GM12878 (cell line): ENCODE measurements at places on chromosomes 13 and 19. TPM values are rescaled to one million over a fixed set of nuclear protein-coding genes. Genes with fewer than 3 reads are reported as not detected.

DNA sequence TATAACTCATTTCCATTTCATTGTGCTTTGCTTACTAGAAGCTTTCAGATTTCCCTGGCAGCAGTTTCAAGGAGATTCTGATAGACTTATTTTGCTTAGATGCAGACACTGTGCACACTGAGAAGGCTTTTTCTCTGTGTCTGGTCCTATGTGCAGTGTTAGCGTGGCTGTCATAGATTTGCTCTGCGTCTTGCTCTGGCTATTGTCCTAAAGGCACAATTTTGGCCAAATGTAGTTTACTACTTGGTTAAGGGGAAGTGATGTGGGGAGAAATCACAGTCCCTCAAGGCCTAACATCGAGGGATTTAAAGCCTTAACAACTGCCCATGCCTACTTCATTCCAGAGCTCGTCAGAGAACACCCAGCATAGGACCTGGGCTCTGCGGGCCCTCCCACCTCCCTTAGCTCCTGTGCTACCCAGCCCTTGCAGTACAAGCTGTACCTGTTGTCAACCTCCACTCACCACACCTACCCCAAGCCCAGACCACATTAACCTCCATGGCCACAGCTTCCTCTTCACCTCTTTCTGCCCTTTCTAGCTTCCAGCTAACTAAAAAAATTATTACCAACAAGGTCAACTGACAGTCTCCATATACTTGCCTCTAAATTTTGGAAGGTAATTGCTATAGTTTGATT lies 38.9 kb upstream of the KATNAL1 start:
- DNase-seq, result peak; percentile 64
- H3K27ac ChIP-seq, result no peak overlapping the region
- H3K27me3 ChIP-seq, result no peaks in the 10 kb centered on the region
- peaks cover 15% of the 10 kb centered on the region for H3K4me1 ChIP-seq
- no peaks in the 10 kb centered on the region for H3K36me3 ChIP-seq

GRCh38 chr13:41971848-41972247 lies 10.9 kb upstream of the VWA8 start:
- no peak overlapping the region for H3K4me3 ChIP-seq
- H3K4me1 ChIP-seq, result no peaks in the 10 kb centered on the region
- H3K27ac ChIP-seq, result no peak overlapping the region
- no peak for DNase-seq
- no peaks in the 10 kb centered on the region for H3K36me3 ChIP-seq

DNA sequence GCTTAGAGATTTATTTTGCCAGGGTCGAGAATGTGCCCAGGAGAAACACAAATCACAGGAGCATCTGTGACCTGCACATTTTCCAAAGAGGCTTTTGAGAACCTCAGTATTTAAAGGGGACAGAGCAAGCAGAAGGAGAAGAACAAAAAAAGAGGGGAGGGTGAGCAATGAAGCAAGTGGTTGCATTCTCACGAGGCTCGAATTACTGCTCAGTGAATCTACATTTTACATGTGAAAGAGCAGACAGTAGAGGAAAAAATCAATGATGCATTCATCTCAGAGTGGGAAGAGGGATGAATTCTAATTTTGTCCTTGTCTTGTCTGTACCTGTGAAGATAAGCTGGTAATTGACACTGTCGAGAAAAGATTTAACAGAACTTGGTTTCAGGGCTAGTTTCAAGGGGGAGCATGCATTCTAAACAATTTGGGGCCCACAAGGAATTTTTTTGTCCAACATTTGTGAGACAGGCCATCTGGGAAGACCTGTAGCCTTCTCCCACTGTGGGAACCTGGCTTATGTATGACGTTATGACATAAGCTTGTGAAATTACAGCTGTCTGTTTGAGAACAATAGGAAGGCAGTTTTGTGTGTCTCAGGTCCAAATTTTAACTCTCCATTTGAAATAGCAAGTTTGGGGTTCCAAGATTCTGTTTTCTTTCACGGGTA lies 855.1 kb downstream of the SLITRK5 start:
- H3K36me3 ChIP-seq, result no peaks in the 10 kb centered on the region
- H3K4me3 ChIP-seq, result no peak overlapping the region
- DNase-seq, result no peak
- no peak overlapping the region for H3K27ac ChIP-seq

GRCh38 chr13:103349211-103349980 lies 283.2 kb upstream of the SLC10A2 start:
- no peaks in the 10 kb centered on the region for H3K36me3 ChIP-seq
- no peaks in the 10 kb centered on the region for H3K27me3 ChIP-seq
- no peak overlapping the region for H3K4me3 ChIP-seq
- H3K4me1 ChIP-seq, result no peaks in the 10 kb centered on the region
- no peak for DNase-seq

DNA sequence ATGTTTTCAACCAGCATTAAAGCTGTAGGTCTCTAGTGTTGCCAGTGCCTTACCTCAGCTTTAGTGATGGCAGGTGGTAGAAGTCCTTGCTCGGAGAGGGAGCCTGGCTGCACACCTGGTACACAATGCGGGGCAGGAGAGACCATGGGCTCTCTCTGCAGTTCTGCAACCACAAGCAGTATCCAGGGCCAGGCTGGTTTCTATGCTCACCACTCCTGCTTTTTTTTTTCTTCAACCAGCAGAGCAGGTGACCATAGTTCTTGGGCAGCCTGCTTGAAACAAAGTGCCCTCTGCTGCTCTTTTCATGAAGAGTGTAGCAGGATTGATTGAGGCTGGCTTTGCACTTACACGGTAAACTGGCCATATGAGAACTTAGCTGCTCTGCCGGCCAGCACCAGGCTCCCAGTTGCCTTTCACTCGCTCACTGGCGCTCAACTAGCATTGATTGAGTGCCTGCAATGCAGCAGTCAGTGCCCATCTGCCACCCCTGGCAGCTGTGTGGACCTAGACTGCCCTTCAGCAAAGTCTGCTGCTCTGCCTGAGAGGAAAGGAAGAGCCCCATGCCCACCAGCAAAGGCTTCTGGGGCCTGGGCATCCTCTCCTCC lies 4.4 kb upstream of the CHAMP1 start:
- H3K27ac ChIP-seq, result no peak overlapping the region
- no peak for DNase-seq
- no peaks in the 10 kb centered on the region; the same call in 1 of the 2 replicates for H3K36me3 ChIP-seq
- H3K4me1 ChIP-seq, result peaks cover 5% of the 10 kb centered on the region; the same call in 1 of the 2 replicates

DNA sequence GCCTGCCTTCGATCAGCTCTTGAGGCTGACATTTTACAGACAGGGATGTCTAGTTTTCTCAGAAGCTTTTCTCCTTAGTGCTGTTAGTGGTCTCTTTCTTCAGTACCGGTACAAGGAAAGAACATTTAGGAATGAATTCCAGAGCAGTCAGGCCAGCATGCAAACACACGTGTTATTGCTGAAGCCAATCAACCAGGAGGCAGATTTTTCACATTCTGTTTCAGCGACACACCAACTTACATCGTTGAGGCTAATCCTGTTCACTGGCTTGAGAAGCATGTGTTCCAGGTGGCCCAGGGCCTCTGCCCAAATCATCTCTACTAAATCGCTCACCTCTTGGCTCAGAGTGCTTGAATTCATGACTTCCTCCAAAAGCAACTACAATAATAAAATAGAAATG lies 19.2 kb downstream of the PARP4 start:
- no peak for DNase-seq
- H3K4me3 ChIP-seq, result no peak overlapping the region
- H3K27me3 ChIP-seq, result no peaks in the 10 kb centered on the region
- peaks cover 22% of the 10 kb centered on the region for H3K36me3 ChIP-seq
- no peak overlapping the region for H3K27ac ChIP-seq

GRCh38 chr19:40640744-40641143 lies 39.6 kb downstream of the LTBP4 start:
- no peak for DNase-seq
- no peaks in the 10 kb centered on the region for H3K36me3 ChIP-seq
- H3K4me1 ChIP-seq, result peaks cover 5% of the 10 kb centered on the region; the same call in 1 of the 2 replicates
- H3K4me3 ChIP-seq, result no peak overlapping the region

- H3K27me3 ChIP-seq, result no peaks in the 10 kb centered on the region
- no peaks in the 10 kb centered on the region; the same call in 1 of the 2 replicates for H3K36me3 ChIP-seq
- H3K27ac ChIP-seq, result peak overlapping the region; percentile 95
- peaks cover 59% of the 10 kb centered on the region for H3K4me1 ChIP-seq
- no peak for DNase-seq
These were observed 28.4 kb downstream of the ARID3A start for GRCh38 chr19:954272-954671.

- no peak overlapping the region for H3K4me3 ChIP-seq
- no peaks in the 10 kb centered on the region for H3K27me3 ChIP-seq
- no peak overlapping the region for H3K27ac ChIP-seq
These were observed 230.1 kb downstream of the KCTD12 start for GRCh38 chr13:76656056-76656455.

DNA sequence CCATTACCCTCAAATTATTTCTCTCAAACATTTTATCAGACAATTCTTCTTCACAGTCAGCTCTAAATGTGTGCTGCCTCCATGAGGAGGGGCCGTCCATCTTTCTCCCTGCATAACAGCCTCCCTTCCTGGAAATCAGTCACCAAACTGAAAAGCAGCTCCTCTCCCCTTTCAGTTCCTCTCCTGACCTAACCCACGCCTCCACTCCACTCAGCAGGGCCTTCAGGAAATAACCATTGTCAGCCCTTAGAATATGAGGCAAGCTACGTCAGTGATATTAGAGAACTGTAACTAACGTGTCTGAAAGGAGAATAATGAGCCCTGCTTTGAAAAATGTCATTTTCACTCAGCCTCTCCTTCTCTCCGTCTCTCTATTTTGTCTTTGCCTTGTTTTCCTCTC lies 116.2 kb downstream of the OLFM4 start:
- no peaks in the 10 kb centered on the region for H3K4me1 ChIP-seq
- no peaks in the 10 kb centered on the region for H3K36me3 ChIP-seq
- no peak for DNase-seq
- H3K27ac ChIP-seq, result no peak overlapping the region
- no peaks in the 10 kb centered on the region for H3K27me3 ChIP-seq

GRCh38 chr19:31641591-31641990 lies 292.4 kb upstream of the TSHZ3 start:
- H3K4me1 ChIP-seq, result no peaks in the 10 kb centered on the region
- no peak for DNase-seq
- no peaks in the 10 kb centered on the region for H3K27me3 ChIP-seq
- H3K4me3 ChIP-seq, result no peak overlapping the region
- H3K27ac ChIP-seq, result no peak overlapping the region

DNA sequence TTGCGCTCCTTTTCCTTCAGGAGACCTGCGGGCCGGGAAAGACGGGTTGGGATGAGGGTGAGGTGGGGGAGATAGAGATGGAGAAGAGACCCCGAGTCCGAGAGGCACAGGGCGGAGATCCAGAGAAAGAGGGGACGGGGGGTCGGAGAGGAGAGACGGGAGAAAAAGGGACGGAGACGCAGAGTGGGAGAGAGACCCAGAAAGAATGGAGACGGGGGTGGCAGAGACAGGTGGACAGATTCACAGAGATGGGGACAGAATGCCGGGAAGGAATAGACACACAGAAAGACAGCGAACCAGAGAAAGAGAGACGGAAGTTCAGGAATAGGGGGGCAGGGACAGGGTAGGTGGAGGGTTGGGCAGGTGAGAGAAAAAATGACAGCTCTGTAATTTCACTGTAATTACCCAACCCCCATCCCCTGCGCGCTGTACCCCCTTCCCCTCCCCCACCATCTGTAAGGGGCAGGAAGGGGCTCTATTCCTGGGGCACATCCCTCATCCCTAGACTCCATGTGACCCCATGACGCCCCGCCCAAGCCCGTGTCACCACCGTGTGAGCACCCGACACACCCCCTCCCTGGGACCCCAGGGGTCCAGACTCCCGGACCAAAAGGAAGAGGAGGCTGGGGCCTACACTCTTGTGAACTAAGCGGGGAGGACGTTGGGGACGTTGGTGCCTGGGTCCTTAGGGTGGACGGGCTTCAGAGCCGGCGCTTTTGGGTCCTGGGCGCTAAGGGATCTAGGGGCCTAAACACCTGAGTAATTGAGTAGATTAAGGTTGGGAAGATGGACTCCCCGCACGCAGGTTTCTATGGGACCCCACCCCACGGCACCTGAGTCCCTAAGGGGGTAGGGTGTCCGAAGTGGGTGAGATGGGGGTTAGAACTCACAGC lies 967 bp downstream of the DBP start:
- no peaks in the 10 kb centered on the region for H3K36me3 ChIP-seq
- H3K4me3 ChIP-seq, result peak overlapping the region; percentile 89
- DNase-seq, result no peak
- peaks cover 28% of the 10 kb centered on the region for H3K4me1 ChIP-seq
- H3K27ac ChIP-seq, result peak overlapping the region; percentile 48
- no peaks in the 10 kb centered on the region for H3K27me3 ChIP-seq

- H3K27ac ChIP-seq, result no peak overlapping the region
- H3K4me1 ChIP-seq, result no peaks in the 10 kb centered on the region
- no peaks in the 10 kb centered on the region for H3K36me3 ChIP-seq
- no peaks in the 10 kb centered on the region for H3K27me3 ChIP-seq
These were observed 6.1 kb downstream of the FSD1 start for GRCh38 chr19:4310247-4311121.

Gene SAFB2
- total RNA-seq, result 78.3 and 89.2 TPM in 2 replicates

Gene ZNF181
- 5.4 and 5.7 TPM in 2 replicates for total RNA-seq

Gene DBP
- 6.7 and 7.3 TPM in 2 replicates for total RNA-seq

Gene ZNF835
- total RNA-seq, result not detected in 2 replicates

Gene SKA3
- total RNA-seq, result 25.7 and 26.2 TPM in 2 replicates

Gene OPA3
- total RNA-seq, result 18.1 and 22.2 TPM in 2 replicates
